Progenitor cell of endocrine pancreas (in vitro differentiated cells): ENCODE measurements at places on chromosomes 3 and 15.
A peak's percentile ranks its signal among the peaks of the same experiment; 100 is the strongest.

- DNase-seq: peak; percentile 18
Observed at GRCh38 chr15:101652786-101653430, 727 bp upstream of the TM2D3 start.

- no peak for DNase-seq
Observed at GRCh38 chr15:60763688-60764087, 284.7 kb upstream of the ICE2 start.

DNA sequence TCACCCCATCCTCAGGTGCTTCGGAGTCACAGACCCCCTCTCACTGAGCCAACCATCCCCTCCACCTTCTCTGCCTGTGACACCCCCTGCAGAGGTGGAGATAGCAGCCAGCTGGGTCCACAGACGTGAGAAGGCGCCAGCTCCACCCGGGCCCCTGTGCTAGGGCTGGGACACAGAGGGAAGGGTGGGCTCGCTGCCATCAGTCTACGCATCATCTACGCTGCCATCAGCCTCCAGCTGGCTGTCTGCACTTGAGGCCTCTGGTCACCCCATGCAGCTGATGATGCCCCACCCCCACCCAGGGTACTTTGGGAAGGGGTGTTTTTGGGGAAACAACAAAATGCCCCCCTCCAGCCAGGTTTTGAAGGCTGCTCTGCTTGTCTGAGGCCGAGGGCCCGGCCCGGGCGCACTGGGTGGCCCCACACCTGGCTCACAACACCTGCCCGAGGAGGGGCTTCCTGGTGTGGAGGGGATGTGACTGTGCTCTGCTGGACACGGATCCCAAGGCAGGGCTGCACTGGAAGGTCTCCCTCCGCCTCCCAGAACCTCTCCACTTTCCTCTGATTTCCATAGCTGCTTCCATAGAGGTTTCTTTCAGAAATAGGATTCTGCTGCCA is 163.4 kb upstream of the IQSEC1 start:
- no peak for DNase-seq

DNA sequence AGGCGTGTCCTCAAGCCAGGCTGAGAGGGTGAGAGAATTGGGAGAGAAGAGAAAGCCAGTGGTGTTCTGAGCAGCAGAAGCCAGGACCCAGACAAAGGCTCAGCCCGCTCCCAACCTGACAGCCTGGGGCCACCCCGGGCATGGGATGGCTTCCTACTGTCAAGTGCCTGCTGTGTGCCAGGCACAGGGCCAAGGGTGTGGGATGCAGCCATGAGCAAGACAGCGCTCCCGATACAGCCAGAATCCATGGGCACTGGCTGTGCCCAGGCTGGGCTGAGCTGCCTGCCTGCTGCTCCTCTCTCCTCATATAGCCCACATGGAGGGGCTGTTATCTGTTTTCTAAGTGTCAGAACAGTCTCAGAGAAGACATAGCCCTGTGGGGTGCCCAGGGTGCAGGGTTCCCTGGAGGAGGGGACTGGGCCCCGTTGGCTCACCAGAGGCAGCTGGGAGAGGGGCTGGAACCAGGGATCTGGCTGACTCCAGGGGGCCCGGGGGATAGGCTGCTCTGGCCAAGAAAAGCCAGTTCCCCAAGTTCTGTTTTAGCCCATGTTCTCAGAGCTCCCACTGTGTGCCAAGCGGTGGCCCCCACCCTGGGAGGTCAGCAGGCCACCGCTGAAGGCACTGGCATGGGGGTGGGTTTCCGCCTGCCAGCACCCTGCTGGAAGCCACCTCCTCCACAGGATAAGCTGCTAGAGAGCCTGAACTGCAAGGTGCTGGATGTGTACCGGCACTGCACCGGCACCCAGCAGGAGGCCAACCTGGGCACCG is 39.0 kb downstream of the CFAP100 start:
- DNase-seq: no peak

DNA sequence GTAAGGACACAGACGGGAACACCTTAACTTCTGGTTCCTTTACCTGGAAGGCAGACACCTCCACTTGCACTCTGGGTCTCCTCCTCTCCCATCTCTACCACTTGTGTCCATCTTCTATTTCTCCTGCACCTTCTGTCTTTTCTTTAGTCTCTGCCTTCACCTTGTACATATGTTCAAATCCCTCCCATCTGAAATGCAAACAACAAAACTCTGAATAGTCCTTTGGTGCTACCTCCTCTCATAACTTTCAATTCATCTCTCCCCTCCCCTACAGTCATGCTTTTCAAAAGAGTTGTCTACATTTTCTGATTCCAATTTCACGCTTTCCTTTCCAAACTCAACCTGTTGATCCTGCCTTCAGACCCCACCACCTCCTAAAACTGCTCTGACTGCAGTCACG is 5.3 kb upstream of the CRABP1 start:
- DNase-seq: no peak

- no peak for DNase-seq
Observed at GRCh38 chr3:125643172-125643571, 47.9 kb upstream of the OSBPL11 start.

DNA sequence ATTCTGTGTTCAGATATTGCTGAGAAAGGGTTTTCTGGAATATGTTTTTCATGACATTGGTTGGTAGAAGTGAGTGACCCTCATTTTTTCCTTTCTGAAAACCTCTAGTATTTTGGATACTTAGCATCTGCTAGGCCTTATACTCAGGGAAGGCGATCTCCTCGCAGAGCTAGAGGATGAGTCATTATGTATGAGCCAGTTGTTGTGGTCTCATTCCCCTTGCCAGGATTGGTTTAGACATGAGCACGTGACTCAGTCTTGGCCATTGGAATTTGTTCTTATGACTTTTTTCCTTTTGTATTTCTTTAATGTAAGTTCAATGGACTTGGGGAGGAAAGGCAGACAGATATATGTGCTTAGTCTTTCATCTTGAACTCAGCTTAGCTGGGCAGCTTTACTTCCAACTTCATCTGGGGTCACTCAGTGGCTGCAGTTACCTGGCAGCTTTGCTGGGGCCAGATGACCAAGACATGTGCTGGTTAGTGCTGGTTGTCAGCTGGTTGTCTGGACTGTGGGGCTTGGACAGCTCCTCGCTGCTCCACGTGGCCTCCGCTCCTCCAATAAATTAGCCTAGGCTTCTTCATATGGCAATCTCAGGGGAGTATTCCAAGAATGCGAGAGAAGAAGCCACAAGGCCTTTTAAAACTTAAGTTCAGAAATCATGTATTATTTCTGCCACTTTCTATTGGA is 207.5 kb downstream of the IL20RB start:
- DNase-seq: no peak

- no peak for DNase-seq
Observed at GRCh38 chr3:42439261-42440115, 29.1 kb upstream of the LYZL4 start.

- DNase-seq: no peak
Observed at GRCh38 chr3:69563981-69564380, 175.3 kb upstream of the MITF start.

DNA sequence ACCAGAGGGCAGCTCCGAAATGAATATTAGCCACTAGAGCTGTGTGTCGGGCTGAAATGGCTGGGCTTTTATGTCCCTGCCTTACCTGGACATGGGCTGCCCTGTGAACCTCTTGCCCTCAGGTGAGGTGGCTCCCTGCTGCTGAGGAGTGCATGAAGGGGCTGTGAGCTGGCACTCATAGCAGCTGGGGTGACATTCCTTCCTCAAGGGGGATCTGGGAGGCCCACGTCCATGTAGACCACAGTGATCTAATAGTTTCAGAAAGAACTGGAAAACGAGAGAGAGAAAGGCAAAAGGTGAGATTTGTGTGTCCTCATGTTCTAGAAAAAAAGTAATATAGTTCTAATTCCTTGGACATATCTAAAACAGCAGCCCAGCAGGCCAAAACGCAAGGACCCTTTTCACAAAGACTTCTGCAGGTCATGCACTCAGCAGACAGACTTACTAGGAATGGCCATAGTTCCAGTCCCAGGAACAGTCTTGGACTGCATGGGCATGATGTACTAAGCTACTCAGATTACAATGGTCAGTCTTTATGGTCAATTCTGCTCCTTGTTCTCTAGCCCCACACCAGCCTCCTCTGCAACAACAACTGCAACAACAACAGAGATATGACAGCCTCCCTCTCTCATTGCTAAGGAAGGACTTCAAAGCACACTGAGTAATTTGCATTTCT is 10.8 kb upstream of the SLC24A5 start:
- no peak for DNase-seq

DNA sequence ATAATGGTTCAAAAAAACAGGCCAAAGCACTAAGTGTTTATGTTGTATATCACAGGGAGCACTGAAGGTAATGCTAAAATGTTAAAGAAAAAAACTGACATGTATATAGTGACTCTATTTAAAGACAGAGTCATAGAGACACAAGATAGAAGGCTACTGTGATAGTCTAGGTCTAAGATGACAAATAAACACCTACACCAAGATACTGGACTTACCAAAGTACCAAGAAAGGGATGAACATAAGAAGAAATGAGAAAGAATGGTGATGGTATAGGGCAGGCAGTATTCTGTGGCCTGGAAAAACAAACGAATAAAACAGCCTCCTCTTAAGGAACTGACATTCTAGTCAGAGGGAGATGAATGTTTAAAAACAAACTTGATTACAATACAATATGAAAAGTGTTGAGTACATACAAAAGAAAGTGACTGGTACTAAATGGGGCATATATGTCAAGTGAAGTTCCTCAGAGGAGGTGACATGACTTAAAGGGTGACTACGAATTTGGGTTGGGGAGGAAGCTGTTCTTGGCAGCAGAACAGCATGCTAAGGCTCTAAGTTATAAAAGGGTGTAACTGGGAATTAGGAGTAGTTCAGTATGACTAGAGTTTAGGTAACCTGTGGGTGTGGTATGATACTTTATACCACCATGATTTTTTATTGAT is 5.9 kb downstream of the ABHD10 start:
- no peak for DNase-seq

- no peak for DNase-seq
Observed at GRCh38 chr15:57319919-57320560, 56.3 kb upstream of the CGNL1 start.

DNA sequence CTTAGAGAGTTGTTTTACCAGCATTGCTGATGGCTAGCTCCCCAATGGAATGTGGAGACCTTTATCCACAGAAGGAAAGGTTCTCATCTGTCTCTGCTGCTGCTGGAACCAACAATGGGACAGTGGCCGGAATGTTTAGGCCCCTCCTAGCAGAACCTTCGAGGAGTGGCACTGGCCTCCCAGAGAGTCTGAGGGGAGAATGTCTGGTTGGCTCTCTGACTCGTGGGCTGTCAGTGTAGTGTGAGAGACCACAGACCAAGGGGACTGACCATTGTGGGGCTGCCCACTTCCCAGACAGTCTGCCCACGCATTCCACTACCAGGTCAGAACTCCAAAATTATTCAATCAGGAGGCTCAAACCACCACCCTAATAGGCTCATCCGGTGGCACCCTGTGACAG is 5.1 kb downstream of the RASL12 start:
- no peak for DNase-seq
